ENCODE measurements at places on chromosomes 2 and 18. TPM values are rescaled to one million over a fixed set of nuclear protein-coding genes. Genes with fewer than 3 reads are reported as not detected.

The SPATA3 gene
- total RNA-seq, result 0.50 TPM

The MAP2 gene
- not detected for total RNA-seq

The SIX3 gene
- total RNA-seq, result not detected

The MTX2 gene
- total RNA-seq, result 20.4 TPM
